ENCODE measurements at places on chromosomes 2 and 18. TPM values are rescaled to one million over a fixed set of nuclear protein-coding genes. Genes with fewer than 3 reads are reported as not detected.
A peak's percentile ranks its signal among the peaks of the same experiment; 100 is the strongest.

DNA sequence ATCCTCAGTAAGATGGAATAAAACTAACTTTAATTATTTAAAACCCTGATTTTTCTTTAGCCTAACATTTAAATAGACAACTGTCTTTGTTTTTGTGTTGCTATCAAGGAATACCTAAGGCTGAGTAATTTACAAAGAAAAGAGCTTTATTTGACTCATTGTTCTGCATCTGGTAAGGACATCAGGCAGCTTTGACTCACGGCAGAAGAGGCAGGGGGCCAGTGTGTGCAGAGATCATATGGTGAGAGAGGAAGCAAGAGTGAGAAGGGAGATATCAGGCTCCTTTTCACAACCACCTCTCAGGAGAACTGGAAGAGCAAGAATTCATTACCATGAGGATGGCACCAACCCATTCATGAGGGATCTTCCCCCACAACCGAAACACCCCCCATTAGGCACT lies 64.6 kb upstream of the TFPI start:
- no peak for DNase-seq

DNA sequence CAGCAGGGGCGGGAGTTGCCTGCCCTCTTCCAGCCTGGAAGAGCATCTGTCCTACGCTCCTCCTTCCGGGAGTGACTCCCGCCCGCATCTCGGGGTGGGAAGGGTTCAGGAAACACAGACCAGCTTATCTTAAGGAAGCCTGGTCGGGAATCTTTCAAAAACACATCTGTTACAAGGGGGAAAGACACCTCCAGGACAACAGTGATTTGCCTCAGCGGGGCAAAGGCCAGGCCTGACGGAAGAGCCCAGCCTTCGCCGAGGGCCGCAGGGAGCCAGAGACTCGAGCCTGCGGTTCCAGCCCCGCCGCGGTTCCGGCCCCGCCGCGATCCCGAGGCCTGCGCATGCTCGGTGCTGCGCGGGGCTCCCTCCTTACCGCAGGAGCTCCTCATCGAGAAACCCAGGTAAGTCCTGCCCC lies 38.1 kb upstream of the TGIF1 start:
- DNase-seq: no peak

GRCh38 chr2:203690117-203690431 lies 16.4 kb upstream of the CD28 start:
- no peak for DNase-seq

- no peak for DNase-seq
Measured at GRCh38 chr2:206642075-206643025, at the start of gene FAM237A. TSS of gene FAM237A (plus strand) at chr2:206642487. CDS start at chr2:206644237, 1,750 bp downstream.

DNA sequence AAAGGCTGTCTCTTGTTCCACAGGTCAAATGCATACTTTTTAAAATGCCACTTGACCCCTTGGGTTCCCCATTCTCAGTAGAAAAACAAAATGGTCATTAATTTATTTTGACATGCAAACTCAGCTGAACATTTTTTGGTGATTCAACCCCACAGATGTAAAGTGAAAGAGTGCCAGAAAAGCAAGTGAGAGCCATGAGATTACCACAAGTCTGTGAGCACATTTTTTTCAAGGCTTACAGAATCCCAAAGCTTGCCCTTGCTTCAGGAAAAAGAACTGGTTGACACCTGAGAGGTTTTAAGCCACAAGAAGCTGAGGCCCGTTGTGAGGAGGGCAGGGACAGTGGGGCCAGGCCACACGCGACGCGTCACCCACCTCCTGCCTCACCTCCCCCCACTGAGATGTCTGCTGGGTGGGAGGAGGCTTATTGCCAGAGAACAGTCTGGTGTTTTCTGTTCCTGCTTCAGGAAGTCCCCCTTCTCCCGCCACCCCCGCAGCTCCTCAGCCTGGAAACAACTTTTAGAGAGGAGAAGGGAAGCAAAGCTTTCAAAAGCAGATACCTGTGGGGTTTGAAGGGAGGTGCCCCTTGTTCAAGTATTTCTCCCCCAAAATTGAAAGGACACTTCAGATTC lies 70.4 kb upstream of the CYP1B1 start:
- peak; percentile 81 for DNase-seq

- DNase-seq: no peak
Measured at GRCh38 chr2:48693645-48694044, 61.9 kb downstream of the LHCGR start.

DNA sequence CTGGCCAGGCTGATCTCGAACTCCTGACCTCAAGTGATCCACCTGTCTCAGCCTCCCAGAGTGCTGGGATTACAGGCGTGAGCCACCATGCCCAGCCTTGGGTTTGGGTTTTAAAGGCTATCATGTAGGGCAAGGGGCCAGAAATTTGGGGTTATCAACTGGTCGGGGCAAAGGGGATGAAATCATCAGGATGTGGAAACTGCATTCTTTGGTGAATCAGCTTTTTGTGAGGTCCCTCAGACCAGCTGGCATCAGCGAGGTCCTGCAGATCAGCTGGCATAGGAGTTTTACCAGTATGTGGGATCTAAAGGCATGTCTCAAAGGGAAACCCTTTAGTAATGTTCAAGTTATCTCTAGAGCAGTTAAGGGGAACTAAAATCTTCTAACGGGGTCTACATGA lies 6.4 kb upstream of the GEMIN6 start:
- peak; percentile 53 for DNase-seq

GRCh38 chr2:196247114-196247975 lies 76.0 kb upstream of the STK17B start:
- DNase-seq: no peak

DNA sequence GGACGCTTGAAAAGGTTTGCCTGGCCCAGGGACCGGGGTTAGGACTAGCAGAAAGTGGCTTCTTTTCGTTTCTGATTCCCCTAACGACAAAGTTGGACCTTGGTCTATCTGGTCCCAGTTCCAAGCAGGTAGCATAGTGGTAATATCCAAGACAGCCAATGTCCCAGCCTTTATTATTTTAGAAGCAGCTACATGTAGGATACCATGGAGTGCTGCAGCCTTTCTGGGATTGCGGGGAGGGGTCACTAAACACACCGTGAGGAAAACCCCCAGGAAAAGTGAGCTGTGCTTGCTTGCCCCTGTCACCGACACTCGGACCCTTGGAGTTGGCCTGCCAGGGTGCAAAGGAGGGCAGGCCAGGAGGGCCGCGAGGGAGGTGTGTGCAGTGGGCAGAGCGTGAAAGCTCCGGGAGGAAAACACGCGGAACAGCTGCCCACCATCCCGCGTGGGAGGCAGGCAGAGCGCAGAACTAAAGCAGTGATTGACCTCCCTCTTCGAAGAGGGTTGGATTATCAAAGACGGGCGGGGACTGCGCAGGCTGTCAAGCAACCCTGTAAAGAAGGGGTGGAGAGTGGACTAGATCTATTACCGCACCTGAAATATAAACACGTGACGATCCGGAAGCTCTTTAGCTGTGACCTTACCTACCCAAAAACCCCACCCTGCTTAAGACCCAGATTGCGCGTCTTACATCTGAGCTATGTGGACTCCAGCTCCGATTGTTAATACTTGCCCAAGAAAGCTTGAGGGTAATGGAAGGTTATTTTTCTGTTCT lies 624 bp upstream of the MAP4K3 start:
- no peak for DNase-seq

DNA sequence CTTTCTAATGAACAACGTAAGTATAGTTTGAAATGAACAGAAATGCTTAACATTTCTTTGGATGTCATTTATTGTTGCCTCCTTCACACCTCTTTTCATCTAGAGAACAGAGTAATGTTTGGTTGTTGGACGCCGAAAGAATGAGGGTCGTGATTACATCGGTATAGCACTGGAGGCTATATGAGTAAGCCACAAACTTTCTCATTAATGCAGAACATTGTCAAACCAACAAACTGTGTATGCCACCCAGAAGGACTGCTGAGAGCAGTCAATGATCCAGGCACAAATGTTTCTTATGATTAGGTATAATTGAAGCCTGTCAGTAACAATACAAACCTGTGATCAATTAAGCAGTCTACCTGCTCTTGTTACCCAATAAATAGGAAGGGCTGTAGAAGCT lies 1494.7 kb upstream of the NXPH2 start:
- no peak for DNase-seq

DNA sequence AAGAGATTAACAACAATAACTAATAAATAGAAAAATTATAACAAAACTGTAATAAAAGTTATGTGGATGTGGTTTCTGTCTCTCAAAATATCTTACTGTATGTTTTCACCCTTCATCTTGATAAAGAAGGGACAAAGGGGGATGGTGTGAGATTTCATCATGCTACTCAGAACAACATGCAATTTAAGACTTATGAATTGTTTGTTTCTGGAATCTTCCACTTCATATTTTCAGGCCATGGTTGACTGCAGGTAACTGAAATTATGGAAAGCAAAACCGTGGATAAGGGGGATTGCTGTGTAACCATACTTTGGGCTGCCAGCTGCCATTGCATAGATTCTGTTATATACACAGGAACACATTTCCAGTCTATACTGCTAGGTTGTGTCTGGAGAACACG lies 45.6 kb downstream of the NEB start:
- DNase-seq: no peak

RBMS1 gene
- 91.0 TPM for total RNA-seq

RTP5 gene
- total RNA-seq: not detected

POTEF gene
- not detected for total RNA-seq

ALK gene
- total RNA-seq: not detected

ZSWIM2 gene
- not detected for total RNA-seq

All from HFFc6 (cell line).